ENCODE measurements at places on chromosomes 5 and 9. TPM values are rescaled to one million over a fixed set of nuclear protein-coding genes. Genes with fewer than 3 reads are reported as not detected.

- no peak for DNase-seq
- H3K4me3 ChIP-seq = no peak overlapping the region
- H3K4me1 ChIP-seq = no peaks in the 10 kb centered on the region
- no peaks in the 10 kb centered on the region for H3K36me3 ChIP-seq
These were observed 27.2 kb downstream of the CSF2 start for GRCh38 chr5:132100672-132101261.

Gene FYB1
- 0.33 TPM for total RNA-seq

DNA sequence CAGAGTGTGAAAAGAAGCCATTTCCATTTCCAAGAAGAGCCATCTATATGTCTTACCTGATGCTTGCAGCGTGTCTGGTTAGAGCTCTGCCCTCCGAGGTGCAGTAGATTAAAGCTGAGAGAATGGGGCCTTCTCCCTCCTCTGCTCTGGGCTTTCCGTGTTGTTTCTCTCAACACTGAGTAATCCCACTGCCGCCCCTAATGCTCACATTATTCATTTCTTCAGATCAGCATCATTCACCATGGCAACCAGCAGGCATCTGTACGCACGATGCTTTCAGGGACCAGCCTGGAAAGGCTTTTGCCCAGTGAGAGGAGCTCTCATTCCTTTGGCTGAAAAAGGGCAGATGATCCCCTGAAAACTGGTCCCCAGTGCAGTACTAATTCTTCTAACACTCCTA, 79.6 kb downstream of the CYFIP2 start:
- DNase-seq = no peak
- no peaks in the 10 kb centered on the region for H3K27me3 ChIP-seq
- H3K27ac ChIP-seq = no peak overlapping the region
- no peak overlapping the region for H3K4me3 ChIP-seq
- H3K36me3 ChIP-seq = peaks cover 15% of the 10 kb centered on the region

GRCh38 chr9:18972675-18973074, 60.3 kb downstream of the SAXO1 start:
- H3K27me3 ChIP-seq = no peaks in the 10 kb centered on the region
- no peak overlapping the region for H3K27ac ChIP-seq
- peaks cover 39% of the 10 kb centered on the region for H3K4me1 ChIP-seq

- DNase-seq = no peak
- no peaks in the 10 kb centered on the region for H3K36me3 ChIP-seq
- H3K4me1 ChIP-seq = peaks cover 6% of the 10 kb centered on the region
- H3K27me3 ChIP-seq = peaks cover 30% of the 10 kb centered on the region
- H3K4me3 ChIP-seq = no peak overlapping the region
- H3K27ac ChIP-seq = no peak overlapping the region
These were observed 2.1 kb downstream of the RGS14 start for GRCh38 chr5:177359860-177360259.
